ENCODE measurements at places on chromosomes 2 and 18. TPM values are rescaled to one million over a fixed set of nuclear protein-coding genes. Genes with fewer than 3 reads are reported as not detected.

RAB6C gene
- total RNA-seq, result not detected

DNA sequence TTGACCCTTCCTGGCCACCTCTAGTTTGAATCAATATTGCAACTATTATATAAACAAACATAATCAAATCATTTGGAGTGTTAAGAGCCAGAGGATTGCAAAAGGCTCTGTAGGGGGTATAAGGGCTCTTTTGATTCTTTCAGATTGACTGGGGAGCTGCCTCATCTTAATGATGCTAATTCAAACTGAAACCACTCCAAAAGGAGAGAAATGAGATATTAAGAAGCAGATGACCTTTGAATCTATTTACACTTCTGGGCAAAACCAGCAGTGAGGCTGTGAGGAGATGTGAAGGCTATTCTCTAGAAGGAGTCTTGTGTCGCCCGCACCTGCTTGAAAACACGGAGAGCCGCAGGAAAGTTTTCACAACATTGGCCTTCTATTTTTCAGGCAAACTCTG is 311.2 kb upstream of the CRIM1 start:
- H3K4me3 ChIP-seq, result no peak overlapping the region
- H3K4me1 ChIP-seq, result no peaks in the 10 kb centered on the region
- H3K36me3 ChIP-seq, result no peaks in the 10 kb centered on the region
- DNase-seq, result no peak
- no peak overlapping the region for H3K27ac ChIP-seq

GRCh38 chr2:19914266-19914975 is 12.6 kb upstream of the TTC32 start:
- peaks cover 32% of the 10 kb centered on the region for H3K4me1 ChIP-seq
- H3K36me3 ChIP-seq, result 0 out of 2 replicates have a peak, but pooled peaks cover 4% of the 10 kb centered on the region
- no peak overlapping the region for H3K4me3 ChIP-seq

DNA sequence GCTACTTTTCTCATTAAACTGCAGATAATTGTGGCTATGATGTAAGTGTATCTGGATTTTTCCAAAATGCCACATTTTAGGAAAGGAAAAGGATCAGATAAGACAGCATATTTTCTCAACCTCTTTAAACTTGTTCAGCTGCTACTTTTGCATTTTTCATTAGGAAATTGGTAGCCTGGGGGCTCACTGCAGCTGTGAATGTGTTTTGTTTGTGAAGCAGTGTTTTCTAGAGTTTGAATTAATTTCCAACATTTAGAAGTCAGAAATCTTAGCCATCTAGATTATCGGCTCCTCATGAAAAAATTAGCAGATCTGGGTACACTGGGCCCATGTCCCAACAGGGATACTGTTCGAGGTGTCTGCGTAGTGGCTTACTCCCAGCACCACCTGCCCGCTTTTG is 56.3 kb upstream of the ZDBF2 start:
- DNase-seq, result no peak
- H3K27ac ChIP-seq, result no peak overlapping the region
- no peaks in the 10 kb centered on the region for H3K36me3 ChIP-seq
- H3K4me1 ChIP-seq, result peaks cover 6% of the 10 kb centered on the region

ANO7 gene
- total RNA-seq, result 2.6 TPM

UPP2 gene
- total RNA-seq, result not detected

DNA sequence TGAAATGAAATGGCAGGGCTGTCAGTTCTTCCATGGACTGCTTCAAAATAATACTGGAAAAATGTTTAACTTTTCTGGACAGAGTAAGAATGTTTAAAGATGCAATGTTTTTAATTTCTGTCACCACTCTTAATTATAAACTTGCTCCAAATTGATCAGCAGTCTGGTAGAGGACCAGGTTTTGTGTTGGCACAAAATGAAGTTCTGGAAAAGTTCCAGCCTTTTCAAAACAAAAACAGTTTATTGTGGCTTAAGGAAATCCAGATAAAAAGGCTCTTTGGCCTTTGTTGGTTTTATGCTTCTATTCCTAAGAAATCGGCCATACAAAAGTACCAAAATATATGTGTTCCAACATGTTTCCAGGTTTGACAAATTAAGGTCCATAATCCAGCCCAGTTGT is 48.8 kb downstream of the PTRHD1 start:
- no peak overlapping the region for H3K27ac ChIP-seq
- H3K4me1 ChIP-seq, result peaks cover 6% of the 10 kb centered on the region
- H3K4me3 ChIP-seq, result no peak overlapping the region
- no peaks in the 10 kb centered on the region for H3K27me3 ChIP-seq
- DNase-seq, result no peak

HMSD gene
- total RNA-seq, result 0.40 TPM

DCC gene
- total RNA-seq, result not detected

NYAP2 gene
- not detected for total RNA-seq

SLC8A1 gene
- 1.6 TPM for total RNA-seq

TMEM178A gene
- not detected for total RNA-seq

PSMA8 gene
- total RNA-seq, result not detected

DNA sequence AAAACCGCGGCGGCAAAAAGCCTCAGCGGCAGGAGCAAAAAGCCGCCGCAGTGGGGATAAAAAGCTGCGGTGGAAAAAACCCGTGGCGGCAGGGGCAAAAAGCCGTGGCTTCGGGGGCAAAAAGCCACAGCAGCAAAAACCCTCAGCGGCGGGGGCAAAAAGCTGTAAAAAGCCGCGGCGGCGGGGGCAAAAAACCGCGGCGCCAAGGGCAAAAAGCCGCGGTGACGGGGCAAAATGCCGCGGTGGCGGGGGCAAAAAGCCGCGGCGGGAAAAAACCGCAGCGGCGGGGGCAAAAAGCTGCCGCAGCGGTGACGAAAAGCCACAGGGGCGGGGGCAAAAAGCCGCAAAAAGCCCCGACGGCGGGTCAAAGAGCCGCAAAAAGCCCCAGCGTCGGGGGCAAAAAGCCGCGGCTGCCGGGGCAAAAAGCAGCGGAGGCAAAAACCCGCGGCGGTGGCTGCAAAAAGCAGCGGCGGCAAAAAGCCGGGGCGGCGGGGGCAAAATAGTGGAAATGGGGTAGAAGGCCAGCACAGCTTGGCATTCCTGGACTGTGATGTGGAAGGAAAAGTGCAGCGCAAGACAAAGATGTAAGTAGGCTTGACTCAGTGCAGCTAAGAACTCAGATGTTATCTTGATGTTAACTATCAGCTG is 151.8 kb downstream of the ANKRD30BL start:
- H3K4me3 ChIP-seq, result peak overlapping the region; percentile 37
- H3K4me1 ChIP-seq, result peaks cover 3% of the 10 kb centered on the region
- H3K27me3 ChIP-seq, result peaks cover 25% of the 10 kb centered on the region

GRCh38 chr2:223068071-223068470 is 16.1 kb downstream of the KCNE4 start:
- H3K4me3 ChIP-seq, result no peak overlapping the region
- peaks cover 25% of the 10 kb centered on the region for H3K27me3 ChIP-seq
- H3K27ac ChIP-seq, result no peak overlapping the region
- H3K36me3 ChIP-seq, result no peaks in the 10 kb centered on the region
- no peak for DNase-seq
- no peaks in the 10 kb centered on the region for H3K4me1 ChIP-seq

GAREM2 gene
- 1.4 TPM for total RNA-seq

NEU2 gene
- total RNA-seq, result 4.0 TPM

DNA sequence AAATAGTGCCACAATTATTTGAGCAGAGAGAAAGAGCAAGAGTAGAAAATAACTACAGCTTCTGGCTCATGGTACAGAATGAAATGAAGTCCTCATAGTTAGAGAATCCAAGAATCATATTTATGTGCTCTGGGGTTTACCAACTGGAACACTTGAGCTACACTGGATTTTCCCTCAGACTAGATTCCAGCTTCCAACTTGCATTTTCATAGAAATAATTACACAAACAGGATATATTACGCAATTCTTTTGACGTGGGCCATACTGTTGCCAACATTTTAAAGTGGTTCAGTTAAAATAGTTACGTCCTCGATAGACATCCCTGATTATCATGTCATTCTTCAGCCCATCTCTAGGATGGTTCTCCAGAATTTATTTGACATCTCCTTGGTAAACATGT is 129.2 kb downstream of the ETAA1 start:
- H3K4me1 ChIP-seq, result no peaks in the 10 kb centered on the region
- DNase-seq, result no peak
- no peaks in the 10 kb centered on the region for H3K36me3 ChIP-seq
- no peak overlapping the region for H3K4me3 ChIP-seq
- H3K27me3 ChIP-seq, result no peaks in the 10 kb centered on the region
- H3K27ac ChIP-seq, result no peak overlapping the region

DNA sequence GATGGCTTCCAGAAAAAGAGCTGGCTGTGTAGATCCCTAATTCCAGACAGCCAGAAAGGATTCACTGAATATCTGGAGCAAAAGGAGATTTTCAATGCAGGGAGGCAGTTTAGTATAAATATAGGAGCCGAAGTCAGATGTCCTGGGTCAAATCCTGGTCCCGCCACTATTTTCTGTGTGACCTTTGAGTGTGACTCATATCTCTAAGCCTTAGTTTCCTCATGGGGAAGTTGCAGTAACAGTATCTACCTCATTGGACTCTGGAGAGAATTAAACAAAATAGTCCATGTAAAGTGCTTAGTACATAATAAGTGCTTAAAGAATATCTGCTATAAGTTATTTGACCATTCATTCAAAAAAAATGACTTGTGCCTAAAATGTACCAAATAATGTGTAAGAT is 52.1 kb upstream of the ITGA6 start:
- H3K27ac ChIP-seq, result no peak overlapping the region
- no peak for DNase-seq
- no peaks in the 10 kb centered on the region for H3K4me1 ChIP-seq
- no peaks in the 10 kb centered on the region for H3K27me3 ChIP-seq
- no peak overlapping the region for H3K4me3 ChIP-seq
- H3K36me3 ChIP-seq, result no peaks in the 10 kb centered on the region

POTEF gene
- not detected for total RNA-seq

DNA sequence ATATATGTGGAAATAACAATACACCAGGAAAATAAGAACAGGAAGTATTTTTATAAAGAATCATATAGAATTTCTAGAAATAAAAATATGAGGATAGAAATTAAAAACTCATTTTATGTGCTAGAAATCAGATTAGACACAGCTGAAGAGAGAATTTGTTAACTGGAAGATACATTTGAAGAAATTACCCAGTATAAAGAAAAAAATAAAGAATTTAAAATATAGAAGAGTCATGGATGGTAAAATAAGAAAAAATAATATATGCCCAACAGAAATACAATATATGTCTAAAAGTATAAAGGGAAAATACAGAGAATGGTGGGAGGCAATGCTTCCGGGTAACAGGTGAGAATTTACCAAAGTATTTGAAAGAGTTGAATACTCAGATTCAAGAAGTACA is 539.9 kb downstream of the NR4A2 start:
- DNase-seq, result no peak
- no peak overlapping the region for H3K4me3 ChIP-seq
- H3K36me3 ChIP-seq, result no peaks in the 10 kb centered on the region
- no peaks in the 10 kb centered on the region for H3K4me1 ChIP-seq
- H3K27me3 ChIP-seq, result no peaks in the 10 kb centered on the region

- H3K27ac ChIP-seq, result no peak overlapping the region
- no peaks in the 10 kb centered on the region for H3K4me1 ChIP-seq
- H3K4me3 ChIP-seq, result no peak overlapping the region
Observed at GRCh38 chr18:28005164-28005563, 171.8 kb downstream of the CDH2 start.

Measured in PC-3 (cell line).